Tracheal epithelial cell (primary cell): ENCODE measurements at places on chromosomes 7 and 10. TPM values are rescaled to one million over a fixed set of nuclear protein-coding genes. Genes with fewer than 3 reads are reported as not detected.

DHTKD1 gene
- total RNA-seq, result 20.5 and 27.3 TPM in 2 replicates

METTL27 gene
- 6.3 TPM in 1 of 2 replicates, not detected in the other for total RNA-seq

AGMO gene
- total RNA-seq, result 0.24 and 0.43 TPM in 2 replicates

SEMA3A gene
- 25.6 and 138 TPM in 2 replicates for total RNA-seq

BAMBI gene
- 5.5 and 8.2 TPM in 2 replicates for total RNA-seq

TIMM23B gene
- total RNA-seq, result 11.5 and 20.5 TPM in 2 replicates

ZNHIT1 gene
- total RNA-seq, result 91.8 and 104 TPM in 2 replicates

FERD3L gene
- total RNA-seq, result not detected in 2 replicates

ZC3HAV1 gene
- total RNA-seq, result 15.4 and 20.5 TPM in 2 replicates

PTF1A gene
- total RNA-seq, result not detected in 2 replicates

CALCR gene
- total RNA-seq, result not detected in 2 replicates

ACSM6 gene
- total RNA-seq, result not detected in 2 replicates

SP4 gene
- 4.5 and 10.1 TPM in 2 replicates for total RNA-seq

PALS2 gene
- 22.4 and 24.1 TPM in 2 replicates for total RNA-seq

GPR15LG gene
- 3.4 TPM in 2 replicates for total RNA-seq

GIMAP2 gene
- total RNA-seq, result 0.24 TPM in 1 of 2 replicates, not detected in the other

HPSE2 gene
- total RNA-seq, result not detected in 2 replicates

PTN gene
- total RNA-seq, result 0.21 and 0.24 TPM in 2 replicates

VAX1 gene
- not detected in 2 replicates for total RNA-seq
